ENCODE measurements at places on chromosomes 3 and 15.

GRCh38 chr15:67953299-67953698 is 100.8 kb upstream of the PIAS1 start:
- DNase-seq = no peak

GRCh38 chr3:23376516-23377248 is 173.6 kb downstream of the UBE2E2 start:
- no peak for DNase-seq

GRCh38 chr3:2944628-2945027 is 165.5 kb downstream of the IL5RA start:
- DNase-seq = no peak

DNA sequence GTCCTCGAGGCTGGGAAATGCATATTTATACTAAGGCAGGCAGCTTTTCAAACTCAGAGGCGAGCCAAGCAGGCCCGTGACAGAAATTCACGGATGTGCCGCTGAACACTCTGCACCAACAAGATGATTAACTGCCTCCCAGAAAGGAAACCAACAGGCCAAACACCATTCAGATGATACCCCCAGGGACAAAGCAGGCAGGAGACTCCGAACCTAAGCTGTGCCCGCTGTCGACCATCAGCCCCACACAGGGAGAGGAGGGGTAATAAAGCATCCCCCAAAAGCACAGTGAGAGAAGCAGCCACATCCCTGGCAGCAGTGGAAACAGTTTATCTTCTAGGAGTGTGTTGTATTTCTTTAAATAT is 31.8 kb downstream of the ADAMTS17 start:
- no peak for DNase-seq

DNA sequence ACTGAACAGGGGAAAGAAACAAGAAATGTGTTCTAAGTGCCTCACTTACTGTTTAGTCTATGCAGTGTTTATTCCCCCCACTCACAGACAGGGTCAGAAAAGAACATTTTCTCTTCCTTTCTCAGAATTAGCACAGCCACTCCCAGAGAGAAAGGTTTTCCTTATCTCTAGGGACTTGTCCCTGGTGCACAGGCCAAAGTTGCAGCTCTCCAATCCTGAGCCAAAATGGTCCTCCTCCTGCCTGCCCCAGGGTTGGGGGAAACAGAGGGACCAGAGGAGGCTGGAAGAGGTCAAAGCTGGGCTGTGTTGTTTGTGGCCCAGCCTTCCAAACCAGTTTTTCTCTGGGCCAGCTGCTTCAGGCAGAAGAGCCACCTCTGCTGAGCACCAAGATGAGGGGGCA is 12.0 kb downstream of the RAB6B start:
- DNase-seq = no peak

Data from GM03348 (cell line).